Fibroblast of the conjunctiva (primary cell): ENCODE measurements at places on chromosomes 3 and 15.
A peak's percentile ranks its signal among the peaks of the same experiment; 100 is the strongest.

DNA sequence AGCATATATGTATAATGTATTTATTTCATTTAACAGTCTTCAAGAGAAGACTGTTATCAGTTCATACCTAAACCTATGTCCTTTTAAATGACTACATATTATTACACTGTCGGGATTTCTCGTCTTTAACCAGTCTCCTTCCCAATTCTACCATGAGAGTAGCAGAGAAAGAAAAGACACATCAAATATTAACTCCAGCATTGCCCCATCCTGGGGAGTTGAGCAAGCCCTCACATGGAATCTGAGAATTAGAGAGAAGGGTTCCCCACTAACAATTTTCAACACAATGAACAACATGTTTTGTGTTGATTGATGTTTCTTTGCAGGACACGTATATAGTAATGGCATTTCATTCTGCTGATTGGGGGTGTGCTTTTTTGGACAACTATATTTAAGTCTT, 257.4 kb downstream of the ADAMTSL3 start:
- no peak for DNase-seq

DNA sequence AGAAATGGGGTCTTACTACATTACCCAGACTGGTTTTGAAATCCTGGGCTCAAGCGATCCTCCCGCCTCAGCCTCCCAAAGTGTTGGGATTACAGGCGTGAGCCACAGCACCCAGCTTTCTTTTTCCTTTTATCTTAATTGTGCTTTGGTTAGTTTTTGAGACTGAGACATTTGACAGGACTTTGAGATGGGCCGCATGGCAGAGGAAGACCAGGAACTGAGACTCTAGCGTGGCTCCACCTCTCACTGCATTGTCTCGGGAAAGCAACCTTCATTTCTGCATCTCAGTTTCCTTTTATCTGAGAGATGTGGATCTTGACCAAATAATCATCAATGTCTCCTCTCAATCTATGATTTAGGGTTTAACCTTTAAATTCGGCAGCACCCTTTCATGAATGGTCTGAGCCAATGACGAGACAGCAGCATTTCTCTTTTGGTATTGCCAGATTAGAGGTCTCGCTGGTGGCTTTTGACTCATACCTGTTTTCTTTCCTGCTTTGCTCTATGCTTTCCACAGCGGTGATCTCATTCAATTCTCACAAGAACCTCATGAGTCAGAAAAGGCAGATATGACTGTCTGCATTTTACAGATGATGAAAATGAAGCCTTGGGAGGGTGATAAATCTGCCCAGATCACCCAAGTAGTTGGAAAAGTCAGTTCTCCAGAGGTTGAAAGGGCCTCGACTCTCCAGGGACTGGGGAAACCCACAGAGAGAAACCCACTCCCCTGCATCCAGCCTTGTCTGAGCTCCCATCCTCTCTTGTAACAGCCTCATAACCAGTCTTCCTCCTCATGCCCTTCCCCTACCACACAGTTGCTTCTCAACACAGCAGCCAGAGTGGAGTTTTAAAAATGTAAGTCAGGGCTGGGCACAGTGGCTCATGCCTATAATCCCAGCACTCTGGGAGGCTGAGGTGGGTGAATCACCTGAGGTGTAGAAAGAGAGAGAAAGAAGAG, 84.8 kb upstream of the FOXB1 start:
- no peak for DNase-seq

DNA sequence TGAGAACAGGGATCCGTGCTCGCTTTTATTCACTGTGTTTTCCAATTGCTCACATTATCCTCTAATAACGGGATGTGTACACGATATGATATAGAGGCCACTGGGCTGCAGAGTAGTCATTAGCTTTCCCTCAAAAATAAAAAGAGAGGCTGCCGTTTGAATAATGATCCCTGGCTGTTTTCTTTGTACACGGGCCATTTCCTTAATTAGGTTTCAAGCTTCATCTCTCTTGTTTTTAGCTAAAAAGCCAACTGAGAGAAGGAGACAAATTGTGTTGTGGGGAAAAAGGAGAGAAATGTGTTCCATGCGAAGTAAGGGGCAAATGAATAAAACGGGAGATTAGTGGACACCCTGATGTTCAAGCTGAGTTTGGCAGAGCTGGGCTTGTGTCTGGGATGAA, 174.2 kb downstream of the CACNA2D3 start:
- no peak for DNase-seq

- DNase-seq, result no peak
Observed at GRCh38 chr3:129793942-129794310, 99.6 kb downstream of the TMCC1 start.

GRCh38 chr3:128040041-128040440, 12.2 kb upstream of the SEC61A1 start:
- no peak for DNase-seq

DNA sequence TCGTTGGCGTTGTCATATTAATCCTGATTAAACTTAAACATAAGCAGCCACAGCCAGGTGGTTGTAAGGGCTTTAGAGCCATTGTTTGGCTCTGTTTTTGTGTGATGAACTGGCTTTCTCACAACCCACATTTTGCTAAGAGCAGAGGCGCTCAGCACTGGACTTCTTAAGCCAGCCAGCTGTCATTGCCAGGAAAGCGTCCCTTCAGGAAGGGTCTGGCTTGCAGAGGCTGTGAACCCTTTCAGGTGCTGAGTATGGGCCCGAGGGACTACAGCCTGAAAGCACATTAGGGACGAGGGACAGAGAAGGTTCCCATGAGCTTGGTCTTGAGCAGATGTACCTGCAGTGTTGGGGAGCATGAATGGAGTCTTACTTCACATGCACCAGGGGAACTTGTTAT, 112.3 kb downstream of the CHCHD6 start:
- no peak for DNase-seq

DNA sequence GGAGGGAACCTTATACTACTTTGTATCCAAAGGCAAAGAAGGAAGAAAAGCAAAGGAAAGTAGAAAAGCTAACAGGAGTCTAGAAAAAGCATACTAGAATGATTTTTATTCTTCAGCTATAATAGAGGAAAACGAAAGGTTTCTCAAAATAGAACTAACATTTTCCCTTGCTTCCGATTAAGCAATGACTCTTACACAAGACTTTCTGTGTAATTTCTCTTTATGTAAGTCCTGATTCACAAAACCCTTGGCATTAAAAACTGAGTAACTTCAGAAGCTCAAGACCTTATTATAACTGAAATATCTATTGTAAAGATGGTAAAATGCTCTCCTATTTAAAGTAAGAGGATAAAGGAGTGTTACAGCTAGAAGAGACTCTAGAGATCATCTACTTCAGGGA, 97.4 kb downstream of the DTWD1 start:
- DNase-seq, result peak; percentile 31

DNA sequence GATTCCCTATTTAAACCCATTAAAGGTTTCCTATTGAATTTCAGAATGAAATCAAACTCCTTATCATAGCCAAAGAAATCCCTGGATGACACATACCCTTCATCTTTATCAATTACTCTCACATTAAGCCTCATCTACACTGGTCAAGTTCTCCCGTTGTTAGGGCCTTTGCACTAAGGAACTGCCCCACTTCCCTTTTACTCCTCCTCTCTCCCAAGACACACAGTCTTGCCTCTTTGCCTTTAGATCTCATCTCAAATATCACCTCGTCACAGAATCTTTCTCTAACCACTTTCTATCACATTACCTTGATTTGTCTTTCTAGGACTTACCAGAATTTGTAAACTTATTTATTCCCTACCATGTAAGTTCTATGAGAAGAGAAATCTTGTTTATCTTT, 117.6 kb downstream of the TMCC1 start:
- DNase-seq, result no peak

DNA sequence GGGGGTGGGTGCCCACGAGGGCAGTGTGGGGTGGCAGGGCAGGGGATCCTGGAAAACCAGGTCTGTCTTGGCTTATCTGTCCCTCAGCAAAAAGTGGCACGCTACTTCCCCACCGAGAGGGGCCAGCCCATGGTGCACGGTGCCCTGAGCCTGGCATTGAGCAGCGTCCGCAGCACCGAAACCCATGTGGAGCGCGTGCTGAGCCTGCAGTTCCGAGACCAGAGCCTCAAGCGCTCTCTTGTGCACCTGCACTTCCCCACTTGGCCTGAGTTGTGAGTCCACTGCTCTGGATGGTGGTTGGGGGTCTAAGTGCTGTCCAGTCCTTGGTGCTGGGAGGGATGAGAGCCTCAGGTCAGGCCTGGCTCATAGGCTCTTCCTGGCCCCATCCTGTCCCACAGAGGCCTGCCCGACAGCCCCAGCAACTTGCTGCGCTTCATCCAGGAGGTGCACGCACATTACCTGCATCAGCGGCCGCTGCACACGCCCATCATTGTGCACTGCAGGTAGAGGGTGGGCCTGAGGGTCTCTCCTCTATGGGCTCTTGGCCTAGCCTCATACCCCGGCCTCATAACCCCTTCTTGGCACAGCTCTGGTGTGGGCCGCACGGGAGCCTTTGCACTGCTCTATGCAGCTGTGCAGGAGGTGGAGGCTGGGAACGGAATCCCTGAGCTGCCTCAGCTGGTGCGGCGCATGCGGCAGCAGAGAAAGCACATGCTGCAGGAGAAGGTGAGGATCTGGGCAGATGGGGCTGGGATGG, 31.1 kb downstream of the PTPN23 start:
- no peak for DNase-seq

GRCh38 chr15:74651242-74651741, 35.7 kb downstream of the CLK3 start:
- no peak for DNase-seq

- no peak for DNase-seq
Observed at GRCh38 chr3:119219069-119219468, 21.6 kb downstream of the B4GALT4 start.

DNA sequence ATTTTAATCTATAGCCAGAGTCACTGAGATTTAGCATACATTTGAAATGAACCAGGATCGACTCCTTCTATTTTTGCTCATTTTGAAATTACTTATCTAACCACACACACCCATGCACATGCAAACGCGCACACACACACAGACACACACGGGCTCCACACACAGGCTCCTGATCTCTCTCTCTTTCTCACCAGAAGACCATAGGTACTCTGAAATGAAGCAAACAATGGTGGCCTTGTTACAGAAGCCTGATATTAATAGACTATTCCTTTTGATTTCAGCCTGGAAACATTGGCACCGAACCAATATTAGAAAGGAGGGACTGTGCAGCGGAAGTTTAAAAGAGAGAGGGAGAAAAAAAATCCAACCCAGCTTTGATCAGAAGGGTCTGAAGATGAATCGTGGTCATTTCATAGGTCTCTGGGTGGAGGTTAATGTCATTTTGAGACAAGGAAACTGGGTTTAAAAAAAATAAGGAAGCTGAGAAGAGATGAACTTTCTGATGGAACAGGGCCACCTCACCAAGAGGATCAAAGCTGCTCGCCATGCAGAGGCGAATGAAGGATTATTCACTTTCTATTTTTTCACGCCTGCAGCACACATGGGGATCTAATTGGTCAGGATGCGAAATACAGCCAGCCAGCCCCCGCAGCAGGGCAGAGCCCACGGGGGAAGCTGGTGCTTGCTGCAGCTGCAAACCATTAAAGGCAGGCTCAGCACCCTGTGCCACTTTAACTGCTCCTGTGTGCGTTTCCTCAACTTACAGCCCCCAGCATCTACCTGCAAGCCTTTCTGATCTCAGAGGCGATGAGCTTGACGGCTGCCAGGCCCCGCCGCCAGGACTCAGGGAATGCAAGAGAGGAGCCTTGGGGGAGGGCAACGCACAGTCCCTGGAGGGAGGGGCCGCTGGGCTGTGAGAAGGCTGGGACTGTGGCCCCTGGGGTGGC, 88.8 kb downstream of the HES1 start:
- DNase-seq, result no peak

GRCh38 chr15:93250950-93251349, 161.9 kb upstream of the RGMA start:
- DNase-seq, result no peak

- DNase-seq, result no peak
Observed at GRCh38 chr15:56919031-56919608, 676 bp downstream of the TCF12 start.

DNA sequence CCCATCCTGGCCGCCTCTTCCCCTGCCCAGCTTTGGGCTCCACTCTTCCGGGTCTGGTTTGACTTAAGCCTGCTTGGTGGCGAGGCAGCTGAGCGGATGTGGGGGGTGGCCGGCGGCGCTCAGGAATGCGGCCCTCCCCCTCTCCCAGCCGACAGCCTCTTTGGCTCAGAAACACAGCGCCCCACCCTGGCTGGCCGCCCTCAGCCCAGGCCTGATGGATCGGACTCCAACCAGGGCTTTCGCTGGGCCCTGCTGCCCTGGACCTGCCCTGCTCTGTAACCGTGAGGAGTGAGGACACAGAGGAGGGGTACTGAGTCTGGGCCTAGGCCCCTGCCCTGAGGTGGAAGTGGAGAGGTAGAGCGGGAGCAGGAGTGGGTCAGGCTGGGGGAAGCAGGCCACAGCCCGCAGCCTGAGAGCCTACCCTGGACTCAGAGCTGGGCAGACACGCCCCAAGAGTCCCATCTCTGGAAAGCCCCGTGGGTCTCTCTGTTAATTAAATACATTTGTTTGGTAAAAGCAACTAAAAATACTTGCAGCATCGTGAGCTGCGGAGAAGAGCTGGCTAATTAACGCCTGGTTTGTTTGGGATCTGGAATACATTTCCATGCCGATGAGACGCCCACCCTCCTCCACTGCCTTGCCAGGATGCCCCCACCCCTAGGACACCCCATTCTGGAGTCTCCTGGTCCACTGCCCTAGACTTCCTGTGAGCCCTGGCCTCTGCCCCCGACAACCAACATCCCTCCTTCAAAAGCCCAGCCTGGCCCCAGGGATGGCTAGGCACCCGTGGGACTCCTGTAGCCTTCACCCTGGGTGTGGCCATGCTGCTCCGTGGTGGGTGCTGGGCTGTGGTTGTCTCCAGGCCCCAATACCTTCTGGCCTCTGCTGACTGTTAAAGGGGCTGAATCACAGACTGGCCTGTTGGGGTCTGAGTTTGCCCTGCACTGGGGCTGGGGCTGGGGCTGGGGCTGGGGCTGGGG, 19.6 kb downstream of the PLXNA1 start:
- peak; percentile 91 for DNase-seq
